CD4-positive, alpha-beta T cell (primary cell): ENCODE measurements at places on chromosomes 5 and 9. TPM values are rescaled to one million over a fixed set of nuclear protein-coding genes. Genes with fewer than 3 reads are reported as not detected.

DNA sequence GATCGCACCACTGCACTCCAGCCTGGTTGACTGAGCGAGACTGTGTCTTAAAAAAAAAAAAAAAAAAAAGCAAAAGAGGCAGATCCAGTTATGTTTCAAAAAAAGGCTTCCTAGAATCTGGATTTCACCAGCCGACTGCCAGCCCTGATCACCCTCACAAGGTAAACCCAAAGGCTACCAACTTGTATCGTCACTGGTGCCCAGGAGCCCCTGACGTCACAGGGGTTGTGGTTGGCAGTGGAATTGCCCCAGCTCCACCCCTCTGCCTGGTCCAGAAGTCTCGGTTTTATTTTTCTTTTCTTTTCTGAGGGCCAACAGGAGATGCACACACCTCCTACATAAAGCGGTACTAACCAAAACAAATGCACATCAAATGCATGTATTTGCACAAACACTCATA is 6.0 kb upstream of the LMX1B start:
- DNase-seq, result no peak

DNA sequence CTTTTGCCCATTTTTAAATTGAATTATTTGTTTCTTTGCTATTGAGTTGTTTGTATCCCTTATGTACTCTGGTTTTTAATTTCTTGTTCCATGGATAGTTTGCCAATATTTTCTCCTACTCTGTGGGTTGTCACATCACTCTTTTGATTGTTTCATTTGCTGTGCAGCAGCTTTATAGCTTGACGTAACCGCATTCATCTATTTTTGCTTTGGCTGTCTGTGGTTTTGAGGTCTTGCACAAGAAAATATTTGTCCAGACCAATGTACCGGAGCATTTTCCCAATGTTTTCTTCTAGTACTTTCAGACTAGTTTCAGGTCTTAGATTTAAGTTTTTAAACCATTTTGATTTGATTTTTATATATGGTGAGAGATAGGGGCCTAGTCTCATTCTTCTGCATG is 36.2 kb upstream of the ZNF366 start:
- no peak for DNase-seq

DNA sequence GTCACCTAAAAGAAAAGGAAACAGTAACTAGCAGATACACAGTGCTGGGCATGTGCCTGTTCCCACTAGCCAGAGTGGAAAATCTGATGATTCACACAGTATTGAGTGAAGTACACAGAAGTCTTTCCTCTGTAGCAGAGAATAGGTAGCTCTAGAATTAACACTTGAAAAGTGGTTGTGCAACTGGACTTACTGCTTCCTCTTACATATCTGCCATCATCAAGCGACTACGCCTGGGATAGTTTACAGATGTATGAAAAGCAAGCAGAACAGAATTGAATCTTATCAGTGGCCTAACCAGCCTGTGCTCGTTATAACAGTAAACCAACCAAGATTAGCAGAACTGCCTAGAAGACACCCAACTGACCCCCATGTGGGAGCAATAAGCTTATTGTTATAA is 130.6 kb downstream of the DTWD2 start:
- DNase-seq, result no peak

DNA sequence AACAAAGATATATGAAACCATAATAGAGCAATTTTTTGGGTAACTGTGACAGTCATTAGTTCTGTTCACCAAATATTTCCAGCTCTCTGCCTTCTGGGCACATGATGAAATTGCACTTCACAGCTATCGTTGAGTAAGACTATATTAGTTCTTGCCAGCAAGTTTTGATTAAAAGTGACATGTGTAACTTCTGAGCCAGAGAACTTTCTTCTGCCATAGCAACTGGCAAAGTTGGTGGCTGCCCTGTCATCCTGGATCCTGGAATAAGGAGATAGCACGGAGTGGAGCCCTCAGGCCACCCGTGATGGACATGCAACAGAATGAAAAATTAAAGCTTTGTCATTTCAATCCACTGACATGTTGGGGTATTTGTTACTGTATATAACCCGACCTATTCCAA is 194.4 kb upstream of the VCAN start:
- DNase-seq, result no peak

DNA sequence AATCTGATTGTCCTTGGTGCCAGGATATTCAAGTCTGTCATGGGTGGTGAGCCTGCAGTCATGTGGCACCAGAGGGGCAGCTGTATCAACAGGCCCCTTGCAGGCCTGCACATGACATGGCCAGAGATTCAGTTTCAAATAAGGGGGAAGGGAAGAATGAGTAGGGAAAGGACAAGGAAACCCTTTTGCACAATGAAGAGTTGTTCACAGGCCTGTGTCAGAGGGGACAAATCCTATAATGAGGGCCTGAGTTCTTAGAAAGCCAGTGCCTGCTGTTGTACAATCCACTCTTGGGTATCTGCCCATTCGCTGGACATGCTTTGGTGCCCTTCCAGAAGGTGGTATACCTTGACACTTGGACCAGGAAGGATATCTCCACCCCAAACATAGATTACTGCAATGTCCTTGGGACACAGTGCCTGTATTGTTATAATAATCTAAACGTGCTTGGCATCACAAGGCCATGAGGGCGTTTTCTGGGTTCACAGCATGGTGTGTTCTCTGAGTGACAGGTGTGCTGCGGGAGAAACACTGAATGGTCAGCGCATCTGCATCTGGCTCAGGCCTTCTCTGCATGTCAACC is 1.9 kb upstream of the TMEM171 start:
- DNase-seq, result no peak

The STARD4 gene
- total RNA-seq, result 14.9 TPM

DNA sequence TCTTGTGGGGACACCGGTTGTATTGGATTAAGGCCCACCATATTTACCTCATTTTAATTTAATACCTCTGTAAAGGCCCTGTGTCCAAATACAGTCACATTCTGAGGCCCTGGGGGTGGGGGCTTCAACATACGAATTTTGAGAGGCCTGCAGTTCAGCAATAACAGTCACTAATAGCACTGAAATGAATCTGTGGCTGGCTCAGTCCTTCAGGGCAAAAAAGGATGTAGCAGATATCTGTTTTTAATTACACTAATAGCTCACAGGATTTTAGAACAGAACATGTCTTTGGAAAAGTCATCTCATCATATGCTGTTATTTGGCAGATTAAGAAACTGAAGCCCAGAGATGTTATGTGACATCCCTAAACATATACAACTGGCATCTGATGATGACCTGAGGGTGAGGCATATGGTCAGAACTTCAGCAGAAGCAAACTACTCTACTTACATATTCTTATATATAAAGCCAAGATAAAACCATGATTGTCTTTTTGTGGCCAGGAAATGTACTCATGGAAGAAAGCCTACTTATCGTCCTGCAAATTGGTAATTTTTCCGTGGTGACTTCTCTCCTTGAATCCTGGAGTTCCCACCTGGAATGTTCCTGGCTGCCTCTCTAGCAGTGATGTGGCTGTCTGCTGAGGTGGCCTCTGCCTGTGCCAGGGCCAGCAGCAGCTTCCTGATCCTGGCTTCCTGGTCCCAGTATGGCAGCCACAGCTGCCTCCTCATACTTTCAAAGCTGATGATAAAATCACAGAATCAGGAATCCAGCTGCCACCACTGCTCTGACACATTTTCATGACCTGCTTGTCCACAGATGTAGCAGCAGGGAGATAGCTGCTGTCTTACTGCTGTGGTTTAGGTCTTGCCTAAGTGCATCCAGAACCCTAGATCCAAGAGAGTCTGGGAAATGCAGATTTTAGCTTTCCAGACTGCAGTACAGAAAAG is 72.1 kb upstream of the ANKRD55 start:
- DNase-seq, result no peak

- no peak for DNase-seq
Observed at GRCh38 chr9:111805830-111806241, 11.1 kb upstream of the SHOC1 start.
